ENCODE measurements at places on chromosomes 1 and 21.

- no peak for DNase-seq
Observed at GRCh38 chr1:193971595-193971994, 785.2 kb upstream of the B3GALT2 start.

GRCh38 chr1:24990779-24991641 is 60.9 kb upstream of the RUNX3 start:
- DNase-seq = no peak

DNA sequence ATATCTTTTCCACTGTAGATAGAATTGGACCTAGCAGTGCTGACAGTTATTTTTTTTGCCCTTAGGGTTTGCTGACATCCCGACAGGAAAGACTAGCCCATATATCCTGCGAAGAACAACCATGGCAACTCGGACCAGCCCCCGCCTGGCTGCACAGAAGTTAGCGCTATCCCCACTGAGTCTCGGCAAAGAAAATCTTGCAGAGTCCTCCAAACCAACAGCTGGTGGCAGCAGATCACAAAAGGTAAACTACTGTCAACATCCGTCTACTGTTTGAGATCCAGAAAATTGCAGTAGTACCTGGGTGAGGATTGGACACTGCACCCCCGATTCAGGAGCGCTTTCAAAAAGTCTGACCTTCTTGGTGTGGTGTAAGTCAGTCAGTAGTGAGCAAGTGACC is 55.8 kb downstream of the CENPF start:
- no peak for DNase-seq

GRCh38 chr1:19738076-19738475 is 61.6 kb downstream of the TMCO4 start:
- no peak for DNase-seq

- no peak for DNase-seq
Observed at GRCh38 chr21:33539616-33540015, 2.3 kb downstream of the GART start.

DNA sequence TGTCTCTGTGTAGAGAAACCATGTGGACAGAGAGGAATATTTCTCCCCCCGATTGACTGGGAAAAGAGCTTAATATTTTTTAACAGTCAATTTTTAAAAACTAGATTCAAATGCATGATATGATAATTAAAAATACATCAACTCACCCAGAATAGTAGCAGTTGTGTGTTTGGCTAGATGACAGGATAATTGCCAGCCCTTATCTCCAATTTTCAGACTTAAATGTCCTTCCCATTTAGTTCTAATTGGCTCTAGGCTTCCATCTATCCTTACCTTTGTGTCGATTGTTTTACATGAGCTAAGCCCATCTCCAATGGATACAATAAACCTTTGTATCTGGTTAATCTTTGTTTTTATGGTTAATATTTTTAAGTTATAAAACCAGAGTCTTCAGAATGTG is 23.9 kb upstream of the KIAA0040 start:
- no peak for DNase-seq

DNA sequence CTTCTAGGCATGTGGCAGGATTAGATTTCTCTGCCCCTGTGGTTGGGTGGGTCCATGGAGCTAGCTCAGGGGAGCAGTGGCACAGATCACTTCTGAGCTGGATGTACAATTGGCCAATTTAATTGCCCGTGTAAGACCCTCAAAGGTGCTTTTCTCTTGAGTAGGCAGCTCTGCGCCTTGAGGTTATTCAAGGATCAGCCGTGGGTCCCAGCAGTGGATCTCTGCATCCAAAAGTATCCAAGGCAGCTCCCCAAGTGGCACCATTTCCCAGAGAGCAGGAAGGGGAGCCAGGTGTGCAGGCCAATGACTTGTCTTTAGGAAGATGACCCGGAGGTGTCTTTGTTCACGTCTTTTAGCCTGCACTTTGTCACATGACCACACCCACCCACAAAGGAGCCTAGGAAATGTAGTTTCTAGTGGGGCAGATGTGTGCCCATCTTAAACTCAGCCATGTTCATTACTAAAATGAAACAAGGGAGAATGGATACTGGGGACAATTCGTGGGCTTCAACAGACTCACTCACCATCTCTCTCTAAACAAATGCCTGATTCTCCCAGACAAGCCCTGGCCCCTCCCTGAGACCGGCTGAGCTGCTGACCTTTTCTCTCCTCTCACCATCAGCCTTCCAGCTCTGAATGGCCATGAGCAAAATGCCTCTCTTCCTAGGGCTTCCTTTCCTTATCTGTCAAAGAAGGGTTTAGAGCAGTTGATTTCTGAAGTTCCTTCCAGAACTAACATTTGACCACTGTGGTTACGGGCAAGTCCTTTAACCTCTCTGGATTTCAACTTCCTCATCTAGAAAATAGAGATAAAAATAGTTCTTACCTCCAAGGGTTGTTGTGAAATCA is 41.4 kb upstream of the TENT5C start:
- no peak for DNase-seq

GRCh38 chr1:26538480-26539412 is 9.2 kb downstream of the RPS6KA1 start:
- DNase-seq = no peak

DNA sequence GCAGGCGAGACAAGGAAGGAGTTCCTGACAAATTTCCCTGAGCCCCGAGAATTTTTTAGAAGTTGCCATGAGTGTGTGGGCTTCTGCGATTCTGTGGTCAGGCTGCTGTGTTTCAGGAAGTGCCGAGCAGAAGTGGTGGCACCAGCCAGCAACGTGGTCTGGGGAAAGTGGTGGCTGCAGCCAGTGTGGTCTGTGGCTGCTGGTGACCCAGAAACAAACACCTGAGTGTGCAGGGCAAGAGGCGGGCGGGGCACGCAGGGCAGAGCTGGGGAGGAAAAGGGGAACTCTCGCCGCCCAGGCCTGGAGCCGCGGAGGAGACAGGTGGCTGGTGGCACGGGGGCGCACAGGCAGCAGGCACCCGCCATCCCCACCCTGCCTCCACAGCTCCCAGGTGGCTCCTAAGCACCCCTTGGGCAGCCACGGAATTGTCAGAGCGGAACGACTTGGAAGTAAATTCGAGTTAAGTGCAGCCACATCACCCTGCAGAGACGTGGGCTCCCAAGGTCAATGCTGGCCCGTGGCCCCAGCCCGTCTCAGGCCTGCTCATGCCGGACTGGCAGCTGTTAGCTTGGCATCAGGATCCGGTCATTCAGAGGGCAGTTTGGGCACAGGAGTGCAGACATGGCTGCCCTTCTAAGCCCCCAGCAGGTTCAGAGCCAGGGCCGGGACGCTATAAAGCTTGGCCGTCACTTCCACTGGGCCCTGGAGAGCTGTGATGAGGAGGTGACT is 25.1 kb downstream of the PRDM16 start:
- DNase-seq = no peak

DNA sequence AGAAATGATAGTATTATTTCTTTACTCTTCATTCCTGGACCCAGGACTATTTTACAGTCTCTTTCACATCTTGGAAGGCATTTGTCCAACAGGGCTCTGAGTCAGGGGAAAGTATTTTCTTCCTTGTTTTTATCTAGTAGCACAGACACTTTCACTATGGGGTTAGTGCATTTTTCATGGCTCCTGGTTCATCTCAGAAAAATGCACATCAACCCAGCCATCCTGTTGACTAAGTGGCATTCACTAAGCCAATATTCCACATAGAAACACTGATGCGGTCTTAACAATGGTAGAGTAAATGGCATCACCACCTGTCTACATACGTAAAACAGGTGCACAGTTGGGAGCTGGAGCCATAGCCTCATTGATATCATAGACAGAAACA is 87.4 kb upstream of the C1orf21 start:
- no peak for DNase-seq

DNA sequence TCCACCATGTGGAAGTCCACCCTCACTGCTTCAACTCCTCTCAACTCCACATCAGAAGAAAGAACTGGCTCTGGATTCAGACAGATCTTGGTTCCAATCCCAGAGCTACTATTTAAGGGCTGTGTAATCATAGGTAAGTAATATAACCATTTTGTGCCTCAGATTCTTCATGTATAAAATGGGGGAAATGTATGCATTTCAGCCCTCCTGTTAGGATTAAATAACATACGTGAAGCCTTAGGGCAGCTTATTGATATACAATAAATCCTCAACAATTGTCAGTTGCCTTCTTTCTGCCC is 23.3 kb downstream of the OTUD7B start:
- DNase-seq = no peak

- no peak for DNase-seq
Observed at GRCh38 chr1:26349188-26349876, 4.6 kb downstream of the CRYBG2 start.

GRCh38 chr1:15684468-15685291 is 560 bp downstream of the PLEKHM2 start:
- DNase-seq = no peak

DNA sequence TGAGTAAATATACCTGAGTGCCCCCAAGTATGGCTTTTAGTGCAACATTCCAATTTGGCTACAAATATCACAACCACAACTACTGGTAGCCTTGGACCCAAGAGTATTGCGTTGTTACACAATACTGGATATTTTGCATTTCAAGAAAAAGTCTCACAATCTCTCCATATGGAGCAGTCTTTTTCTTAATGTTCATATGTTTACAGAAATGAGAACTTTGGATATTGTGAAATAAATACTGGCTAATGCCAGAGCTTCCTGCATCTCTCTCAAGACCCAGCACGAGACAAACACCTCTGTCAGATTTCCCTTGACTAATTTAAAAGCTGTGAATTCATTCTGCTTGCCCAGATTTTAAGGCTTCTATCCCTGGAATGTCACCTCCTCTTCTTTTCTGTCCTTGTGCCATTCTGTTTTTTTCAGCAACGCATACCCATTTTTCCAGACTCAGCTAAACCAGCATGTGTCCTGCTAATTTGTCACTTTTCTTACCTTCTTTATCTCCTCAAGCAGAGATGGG is 136.2 kb upstream of the BACE2 start:
- no peak for DNase-seq

- DNase-seq = no peak
Observed at GRCh38 chr1:226731257-226731893, 7.7 kb downstream of the ITPKB start.

- no peak for DNase-seq
Observed at GRCh38 chr1:13554798-13555197, 28.8 kb upstream of the PDPN start.

GRCh38 chr21:45102391-45102932 is 28.1 kb downstream of the ADARB1 start:
- no peak for DNase-seq

GRCh38 chr1:52632732-52633290 is at the start of gene SHISAL2A:
TSS of gene SHISAL2A (plus strand) at chr1:52633168. CDS start at chr1:52633494, 326 bp downstream.
- DNase-seq = peak; percentile 22

DNA sequence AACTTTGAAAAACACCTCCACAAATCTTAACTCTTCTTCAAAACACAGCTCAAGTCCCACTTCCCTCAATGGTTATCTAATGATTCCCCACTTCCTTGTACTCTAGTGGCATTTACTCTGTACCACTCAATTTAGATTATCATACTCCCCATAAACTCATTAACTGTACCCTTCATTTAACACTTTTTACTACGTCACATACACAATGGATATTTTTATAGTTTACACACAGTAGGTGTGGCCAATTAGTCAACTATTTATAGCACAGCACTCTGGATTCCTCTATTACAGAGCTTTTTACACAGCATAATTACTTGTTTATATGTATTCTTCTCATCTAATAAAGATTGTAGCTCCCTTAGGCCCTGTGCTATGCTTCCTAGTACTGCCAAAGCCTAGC is 62.1 kb downstream of the FOXJ3 start:
- DNase-seq = no peak

DNA sequence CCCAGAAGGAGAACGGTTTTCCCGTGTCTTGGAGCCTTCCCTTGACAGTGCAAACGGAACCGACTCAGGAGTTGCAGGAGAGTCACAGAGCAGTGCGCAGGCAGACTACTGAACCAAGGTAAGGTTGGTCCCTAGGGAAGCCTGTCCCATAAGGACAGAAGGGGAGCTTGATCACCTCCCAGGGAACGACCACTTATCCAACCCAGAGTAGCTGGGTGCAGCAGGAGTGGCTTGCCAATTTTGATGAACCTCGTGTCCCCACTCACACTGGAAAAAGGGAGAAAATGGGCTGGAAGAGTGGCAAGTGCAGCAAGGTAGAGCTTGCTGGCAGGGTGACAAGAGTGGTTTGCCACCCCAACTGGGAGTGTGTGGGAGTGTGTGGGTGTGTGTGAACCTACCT is 95.1 kb downstream of the LIPI start:
- no peak for DNase-seq

DNA sequence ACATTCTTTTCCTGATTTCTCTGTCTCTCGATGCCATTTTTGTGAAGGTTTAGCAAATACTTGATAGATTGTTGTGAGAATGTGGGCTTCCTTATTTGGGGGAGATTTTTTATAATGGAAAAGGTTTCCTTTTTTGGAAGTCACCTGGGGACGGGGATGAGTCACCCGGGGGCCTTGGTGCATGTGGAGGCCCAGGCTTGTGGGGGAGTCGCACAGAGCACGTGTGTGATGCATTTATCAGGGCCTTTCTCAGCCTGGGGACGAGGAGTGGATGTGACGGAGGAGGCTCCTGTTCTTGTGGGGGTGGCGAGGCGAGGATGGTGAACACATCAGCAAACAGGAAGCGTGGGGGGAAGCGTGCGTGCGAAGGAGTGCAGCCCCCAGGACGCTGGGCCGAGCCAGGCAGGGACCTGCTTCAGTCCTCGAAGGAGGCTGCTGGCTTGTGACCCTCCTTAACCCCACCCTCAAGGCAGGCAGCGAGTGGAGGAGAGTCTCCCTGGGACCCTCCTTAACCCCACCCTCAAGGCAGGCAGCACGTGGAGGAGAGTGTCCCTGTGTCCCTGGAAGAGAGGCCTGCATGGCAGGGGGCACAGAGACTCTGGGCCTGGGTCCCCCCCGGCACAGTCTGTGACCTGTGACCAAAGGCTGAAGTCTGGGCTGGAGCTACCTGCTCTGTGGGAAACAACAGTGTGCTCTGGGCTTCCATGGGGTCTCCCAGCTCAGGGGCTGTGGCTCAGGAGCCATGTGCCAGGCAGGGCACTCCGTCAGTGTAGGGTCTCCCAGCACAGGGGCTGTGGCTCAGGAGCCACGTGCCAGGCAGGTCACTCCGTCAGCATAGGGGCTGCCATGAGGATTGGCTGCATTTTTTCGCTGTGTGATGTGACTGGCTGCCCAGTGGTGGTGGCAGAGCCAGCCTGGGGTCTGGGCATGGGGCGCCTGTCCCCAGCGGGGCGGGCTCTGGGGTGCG is 57.2 kb downstream of the AGPAT3 start:
- DNase-seq = peak; percentile 15

GRCh38 chr1:165899461-165899941 is 72.1 kb downstream of the UCK2 start:
- no peak for DNase-seq

DNA sequence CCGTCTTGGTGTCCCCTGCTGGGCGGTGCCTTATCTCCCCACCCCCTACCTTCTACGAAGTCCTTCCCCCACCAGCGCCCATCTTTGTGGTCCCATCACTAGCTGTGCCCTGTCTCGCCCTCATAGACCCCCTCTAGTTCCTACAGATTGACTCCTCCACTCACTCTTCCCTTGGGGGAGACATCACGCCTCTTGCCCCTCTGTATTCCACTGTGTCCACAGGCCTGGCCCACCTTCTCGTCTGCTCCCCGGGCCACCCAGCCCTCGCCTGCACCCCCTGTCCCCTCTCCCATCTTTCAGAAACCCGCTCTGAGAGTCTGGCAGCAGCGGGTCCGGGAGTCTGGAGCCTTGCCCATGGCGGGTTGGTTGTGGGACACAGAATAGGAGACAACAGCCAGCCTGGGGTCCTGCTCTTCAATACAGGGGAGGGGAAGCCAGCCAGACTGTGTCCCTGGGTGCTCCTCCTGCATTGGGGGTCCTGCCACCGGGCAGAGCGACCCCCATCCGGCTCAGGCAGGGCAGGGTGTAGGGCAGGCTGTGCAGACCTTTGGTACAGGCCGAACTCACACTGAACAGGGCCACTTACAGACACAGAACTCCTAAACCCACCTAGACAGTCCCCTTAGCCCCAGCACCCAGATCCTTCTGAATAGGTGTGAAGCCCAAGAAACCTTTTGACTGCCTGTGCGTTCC is 1.1 kb downstream of the RNF187 start:
- no peak for DNase-seq
